ENCODE measurements at places on chromosomes 4 and X.

DNA sequence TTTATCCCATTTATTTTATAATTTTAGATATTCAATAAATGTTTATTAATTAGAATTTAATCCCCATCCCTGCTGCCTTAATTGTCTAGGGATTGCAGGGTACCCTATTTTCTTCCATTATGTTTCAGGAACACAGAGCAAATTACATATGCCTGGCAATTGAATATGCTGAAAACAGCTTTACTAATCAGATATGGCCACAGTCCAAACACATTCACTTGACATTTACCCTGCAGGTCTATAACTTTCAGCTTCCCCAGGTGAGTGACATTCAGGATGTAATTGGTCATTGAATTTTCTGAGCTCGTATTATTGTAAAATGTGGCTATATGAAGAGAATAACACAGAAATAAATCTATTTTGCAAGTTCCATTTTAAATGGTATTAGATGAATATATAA, 218.7 kb upstream of the NDST4 start:
- no peak for DNase-seq

GRCh38 chr4:38678078-38678477, 14.1 kb downstream of the KLF3 start:
- no peak for DNase-seq

DNA sequence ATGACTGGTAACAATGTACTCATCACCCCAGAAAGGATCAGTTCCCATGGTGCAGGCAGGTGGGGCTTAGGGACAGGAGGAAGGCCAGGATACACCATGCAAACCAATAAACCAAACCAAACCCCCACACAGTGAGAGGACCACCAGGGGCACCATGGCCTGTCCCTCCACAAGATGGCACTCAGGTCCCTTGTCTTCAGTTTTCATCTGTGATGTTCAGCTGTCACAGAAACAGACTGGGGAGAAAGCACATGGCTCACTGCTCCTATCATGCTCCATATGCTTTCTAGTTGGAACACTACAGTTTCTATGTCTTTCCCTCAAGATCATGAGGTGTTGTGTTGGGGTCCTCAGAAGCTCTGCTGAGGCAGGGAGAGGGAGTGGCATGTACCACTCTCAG, 10.1 kb downstream of the HS3ST1 start:
- DNase-seq = no peak

DNA sequence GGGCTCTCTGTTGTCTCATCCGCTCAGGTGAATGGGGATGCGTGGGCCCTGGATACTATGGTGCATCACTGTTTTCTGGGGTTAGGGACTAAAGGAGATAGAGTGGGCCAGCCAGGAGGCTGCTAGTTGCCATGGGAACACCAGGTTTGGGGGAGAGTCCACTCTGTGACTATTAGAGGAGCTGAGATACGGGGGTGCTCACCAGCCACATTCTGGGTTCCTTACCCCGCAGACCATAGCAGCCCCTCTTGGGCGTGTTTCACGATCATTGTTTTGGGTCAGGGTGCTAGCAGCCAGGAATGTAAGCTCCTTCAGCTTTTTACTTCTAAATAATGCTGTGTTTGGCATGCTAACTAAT, 4.6 kb downstream of the EFNB1 start:
- no peak for DNase-seq

DNA sequence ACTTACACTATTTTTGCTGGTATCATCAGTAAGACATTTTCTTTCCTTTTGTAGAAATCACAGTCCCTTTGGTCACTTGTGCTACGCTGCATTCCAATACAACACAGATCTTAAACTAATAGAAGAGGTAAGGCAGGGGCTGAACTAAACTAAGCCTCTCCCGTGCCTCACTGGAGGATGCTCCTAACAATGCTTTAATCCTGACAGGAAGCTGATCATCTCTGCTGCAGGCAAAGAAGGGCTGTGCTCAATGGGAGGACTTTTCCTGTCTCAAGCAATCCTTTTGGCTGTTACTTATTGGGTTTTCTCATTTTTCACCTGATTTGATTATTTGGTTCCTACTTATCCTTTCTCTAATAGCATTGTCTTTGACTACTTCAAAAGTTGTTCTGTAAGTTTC, 583.1 kb downstream of the INPP4B start:
- DNase-seq = no peak

GRCh38 chr4:25842229-25842845, 20.5 kb downstream of the SEL1L3 start:
- peak; percentile 39 for DNase-seq

GRCh38 chr4:153639833-153640802, 44.0 kb upstream of the TLR2 start:
- no peak for DNase-seq

DNA sequence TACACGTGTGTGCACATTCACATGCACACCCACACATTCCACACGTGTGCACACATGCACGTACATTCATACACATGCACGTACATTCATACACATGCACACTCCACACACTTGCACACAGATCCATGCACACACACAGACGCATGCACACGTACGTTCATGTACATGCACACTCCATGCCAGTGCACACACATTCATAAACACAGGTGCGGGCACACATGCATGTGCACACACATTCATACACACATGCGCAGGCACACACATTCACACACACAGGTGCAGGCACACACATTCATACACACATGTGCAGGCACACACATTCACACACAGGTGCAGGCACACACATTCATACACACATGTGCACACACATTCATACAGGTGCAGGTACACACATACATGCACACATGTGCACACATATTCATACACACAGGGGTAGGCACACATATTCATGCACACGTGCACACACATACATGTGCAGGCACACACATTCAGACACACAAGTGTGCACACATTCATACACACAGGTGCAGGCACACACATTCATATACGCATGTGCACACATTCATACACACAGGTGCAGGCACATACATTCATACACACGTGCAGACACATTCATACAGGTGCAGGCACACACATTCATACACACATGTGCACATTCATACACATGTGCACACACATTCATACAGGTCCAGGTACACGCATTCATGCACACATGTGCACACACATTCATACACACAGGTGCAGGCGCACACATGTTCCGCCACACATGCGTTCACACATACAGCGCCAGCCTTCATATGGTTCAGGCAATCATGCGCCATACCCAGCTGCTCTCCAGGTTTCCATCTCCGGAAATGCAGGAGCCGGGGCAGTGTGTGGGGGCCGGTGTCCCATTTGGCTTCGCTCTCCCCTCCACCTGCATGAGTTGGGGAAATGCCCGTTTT, 124.8 kb downstream of the HMX1 start:
- no peak for DNase-seq

- DNase-seq = no peak
These were observed 234.4 kb upstream of the GPC4 start for GRCh38 chrX:133649651-133650050.

GRCh38 chr4:112848911-112849310, 200.5 kb upstream of the ANK2 start:
- DNase-seq = no peak

DNA sequence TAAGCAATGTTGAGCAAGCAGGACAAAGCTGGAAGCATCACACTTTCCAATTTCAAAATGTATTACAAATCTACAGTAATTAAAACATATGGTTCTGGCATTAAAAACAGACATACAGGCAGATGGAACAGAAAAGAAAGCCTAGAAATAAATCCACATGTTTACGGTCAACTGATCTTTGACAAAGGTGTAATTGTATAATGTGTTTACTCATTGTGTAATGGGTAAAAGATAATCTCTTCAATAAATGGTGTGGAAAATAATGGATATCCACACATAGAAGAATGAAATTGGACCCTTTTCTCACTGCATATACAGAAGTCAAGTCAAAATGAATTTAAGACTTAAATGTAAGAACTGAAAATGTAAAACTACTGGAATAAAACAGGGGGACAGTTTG, 394.2 kb downstream of the ANKRD50 start:
- no peak for DNase-seq

GRCh38 chr4:3445111-3445820, 3.5 kb downstream of the HGFAC start:
- DNase-seq = no peak

- DNase-seq = no peak
These were observed 79.4 kb downstream of the FTHL17 start for GRCh38 chrX:30992381-30992904.

DNA sequence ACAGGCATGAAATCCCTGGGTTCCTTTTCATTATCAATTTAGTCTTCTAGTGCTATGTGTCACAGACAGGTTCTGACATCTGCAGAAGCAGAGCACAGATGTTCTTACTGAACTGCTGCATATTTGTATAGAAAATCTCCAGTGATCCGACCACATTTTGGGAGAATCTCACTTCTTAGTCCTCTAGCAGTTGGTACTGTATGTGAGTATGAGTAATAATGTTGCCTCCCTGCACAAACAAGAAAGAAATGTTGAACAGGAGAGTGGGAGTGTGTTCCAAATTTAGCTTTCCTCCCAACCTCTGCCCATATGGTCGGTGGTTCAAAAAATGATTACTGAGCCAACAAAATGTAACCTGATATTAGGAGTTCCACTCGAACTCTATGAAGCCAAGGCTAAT, 165.3 kb upstream of the GPC4 start:
- no peak for DNase-seq

GRCh38 chrX:15546745-15547144, 46.1 kb downstream of the BMX start:
- DNase-seq = no peak
